ENCODE measurements at places on chromosomes 13 and 19. TPM values are rescaled to one million over a fixed set of nuclear protein-coding genes. Genes with fewer than 3 reads are reported as not detected.

DNA sequence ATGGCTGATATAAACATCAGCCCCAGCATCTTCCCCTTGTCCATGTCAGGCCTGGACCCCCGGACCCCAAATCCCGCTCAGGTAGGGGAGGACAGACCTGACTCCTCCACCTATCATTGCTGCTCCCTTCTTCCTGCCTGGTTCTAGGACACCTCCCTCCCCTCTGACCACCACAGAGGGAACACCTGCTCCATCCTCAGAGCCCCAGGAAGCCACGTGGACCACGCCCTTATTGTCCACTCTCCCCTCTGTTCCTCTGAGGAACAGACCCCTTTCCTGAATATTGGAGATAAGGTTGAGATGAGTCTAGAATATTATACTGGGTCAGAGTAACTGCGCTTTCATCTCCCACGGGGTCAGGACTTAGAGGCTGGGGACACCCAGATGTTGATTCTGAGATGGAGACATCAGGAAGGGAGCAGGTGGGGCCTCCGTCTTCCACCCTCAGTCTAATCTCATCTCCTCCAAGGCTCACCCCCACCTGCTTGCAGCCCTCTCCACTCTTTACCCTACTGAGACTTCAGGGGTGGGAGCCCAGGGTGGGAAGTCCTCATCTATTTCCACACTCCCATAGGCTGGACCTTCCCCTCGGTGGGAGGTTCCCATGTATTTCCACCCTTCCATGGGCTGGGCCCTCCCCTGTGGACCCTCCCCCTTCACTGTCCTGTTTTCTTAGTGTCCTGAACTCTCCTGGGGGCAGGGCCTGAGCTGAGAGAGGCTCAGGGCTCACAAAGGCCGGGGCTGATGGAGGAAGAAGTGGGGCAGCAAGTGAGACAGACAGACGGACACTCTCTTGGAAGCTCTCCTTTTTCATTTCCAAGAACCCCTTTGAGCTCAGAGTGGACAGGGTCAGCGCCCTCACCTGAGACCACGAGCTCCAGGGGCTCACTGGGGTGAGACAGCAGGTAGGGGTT lies 2.7 kb downstream of the LILRA4 start:
- DNase-seq = no peak

DNA sequence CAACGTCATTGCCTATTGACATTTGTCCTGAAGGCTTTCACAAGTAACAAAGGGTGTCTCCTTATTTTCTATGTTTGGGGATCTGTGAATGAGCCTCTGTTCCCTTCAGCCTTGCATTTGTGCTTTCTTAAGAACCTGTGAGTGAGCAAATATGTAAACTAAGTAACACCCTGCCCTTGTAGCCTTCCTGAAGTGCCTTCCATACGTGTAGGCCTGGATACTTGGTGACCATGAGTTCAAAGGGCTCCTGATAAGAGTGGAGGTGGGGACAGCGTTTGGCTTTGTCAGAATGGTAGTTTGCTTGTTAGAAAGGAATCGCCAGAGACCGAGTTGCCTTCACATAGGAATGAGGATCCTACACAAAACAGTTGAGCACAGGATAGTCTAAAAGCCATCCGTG lies 14.5 kb upstream of the CCDC97 start:
- DNase-seq = no peak

- no peak for DNase-seq
Observed at GRCh38 chr13:23372264-23372906, 61.1 kb downstream of the SACS start.

- DNase-seq = no peak
Observed at GRCh38 chr13:61695147-61695546, 279.5 kb upstream of the PCDH20 start.

GRCh38 chr19:13817615-13818371 lies 22.6 kb downstream of the ZSWIM4 start:
- no peak for DNase-seq

DNA sequence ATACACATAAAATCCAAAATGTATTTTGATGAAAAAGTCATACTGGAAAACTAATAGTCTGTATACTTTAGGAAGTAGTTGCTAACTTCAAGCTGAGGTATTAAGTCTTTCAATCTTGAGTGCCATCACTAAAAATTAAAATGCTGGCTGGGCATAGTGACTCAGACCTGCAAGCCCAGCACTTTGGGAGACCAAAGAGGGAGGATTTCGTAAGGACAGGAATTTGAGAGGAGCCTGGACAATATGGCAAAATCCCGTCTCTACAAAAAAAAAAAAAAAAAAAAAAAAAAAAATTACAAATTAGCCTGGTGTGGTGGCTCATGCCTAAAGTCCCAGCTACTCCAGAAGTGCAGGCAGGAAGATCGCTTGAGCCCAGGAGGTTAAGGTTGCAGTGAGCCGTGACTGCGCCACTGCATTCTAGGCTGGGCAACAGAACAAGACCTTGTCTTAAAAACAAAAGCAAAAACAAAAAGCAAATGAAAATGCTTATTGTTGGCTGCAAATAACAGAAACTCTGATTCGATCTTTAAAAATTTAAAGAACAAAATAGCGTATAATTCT lies 1994.2 kb upstream of the PCDH20 start:
- no peak for DNase-seq

DNA sequence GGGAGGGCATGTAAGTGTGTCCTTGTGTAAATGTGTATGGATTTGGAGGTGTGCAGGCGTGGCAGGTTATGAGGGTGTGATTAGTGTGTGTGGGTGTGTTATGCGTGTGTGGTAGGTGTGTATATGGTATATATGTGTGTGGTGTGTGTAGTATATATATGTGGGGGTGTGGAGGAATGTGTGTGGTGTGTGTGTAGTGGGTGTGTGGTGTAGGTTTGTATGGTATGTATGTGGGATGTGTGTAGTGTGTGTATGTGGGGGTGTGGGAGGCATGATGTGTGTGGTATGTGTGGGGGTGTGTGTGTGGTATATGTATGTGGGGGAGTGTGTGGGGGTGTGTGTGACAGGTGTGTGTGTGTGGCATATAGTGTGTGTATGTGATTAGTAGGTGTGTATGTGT lies 104.2 kb downstream of the SLC7A1 start:
- DNase-seq = no peak

- DNase-seq = no peak
Observed at GRCh38 chr19:1362387-1363257, 21.1 kb upstream of the NDUFS7 start.

DNA sequence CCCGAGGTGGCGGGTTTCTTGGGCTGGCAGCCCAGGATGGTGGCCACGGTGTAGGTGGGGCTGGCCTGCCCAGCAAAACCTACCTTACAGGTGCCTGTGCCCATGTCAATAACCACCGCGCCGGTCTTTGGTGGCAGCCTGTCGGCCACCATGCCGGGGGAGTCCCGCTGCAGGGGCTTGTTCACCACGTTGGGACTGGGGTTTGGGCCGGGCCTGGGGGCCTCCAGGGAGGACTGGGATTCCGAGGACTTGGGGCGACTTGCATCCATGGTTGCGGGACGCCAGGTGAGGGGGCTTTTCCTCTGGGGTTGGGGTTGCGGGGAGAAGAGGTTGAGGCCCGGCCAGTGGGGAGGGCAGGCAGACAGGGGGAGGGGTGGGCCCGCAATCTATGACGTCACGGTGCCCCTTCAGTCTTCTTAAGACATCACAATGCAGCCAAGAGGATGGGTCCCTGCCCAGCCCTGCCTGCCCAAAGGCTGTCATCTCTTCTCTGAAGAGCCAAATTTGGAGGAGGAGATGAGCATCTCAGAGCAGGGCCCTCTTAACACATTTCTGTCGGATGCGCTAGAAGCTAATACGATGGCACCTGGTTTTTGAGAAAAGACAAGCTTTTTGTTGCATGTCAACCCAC lies at the start of gene ACTL9:
Gene ACTL9, minus strand, starts transcription at position 363 of the 631 bp plus-strand sequence. Its CDS starts 94 bp downstream, at position 269.
- no peak for DNase-seq

- DNase-seq = no peak
Observed at GRCh38 chr13:112234131-112234875, 141.9 kb upstream of the SPACA7 start.

- no peak for DNase-seq
Observed at GRCh38 chr13:23563085-23563845, 6.9 kb upstream of the TNFRSF19 start.

- no peak for DNase-seq
Observed at GRCh38 chr19:28685802-28686201, 527.1 kb downstream of the UQCRFS1 start.

DNA sequence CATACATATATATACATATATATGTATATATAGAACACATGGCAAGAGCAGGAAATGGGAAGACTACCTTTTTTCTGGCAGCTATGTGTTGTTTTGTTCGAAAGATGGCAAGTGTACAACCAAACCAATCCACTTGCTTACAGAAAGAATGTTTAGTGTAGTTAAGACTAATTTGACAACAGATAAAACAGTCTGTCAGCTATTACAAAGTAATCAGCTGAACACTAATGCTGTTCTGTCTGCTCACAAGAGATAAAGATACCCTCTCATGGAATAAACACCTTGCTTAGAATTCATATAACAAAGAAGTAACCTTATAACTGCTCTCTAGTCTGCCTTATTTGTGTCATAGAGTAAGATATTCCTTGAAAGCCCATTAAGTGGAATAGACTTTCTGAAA lies 858 bp upstream of the KCNRG start:
- no peak for DNase-seq

Gene IRS2
- total RNA-seq = 11.5 TPM

Gene SYT3
- 0.10 TPM for total RNA-seq

Gene MUC16
- total RNA-seq = 0.49 TPM

Gene THSD8
- 0.39 TPM for total RNA-seq

Gene LYL1
- total RNA-seq = 8.1 TPM

Gene RNF225
- total RNA-seq = 0.99 TPM

Measured in skin of body (tissue), 3 donors.